LHCN-M2 (cell line): ENCODE measurements at places on chromosomes 2 and 18. TPM values are rescaled to one million over a fixed set of nuclear protein-coding genes. Genes with fewer than 3 reads are reported as not detected.
A peak's percentile ranks its signal among the peaks of the same experiment; 100 is the strongest.

ICA1L gene
- total RNA-seq: 2.9 and 6.0 TPM in 2 replicates

RTP5 gene
- total RNA-seq: not detected in 2 replicates

UPP2 gene
- total RNA-seq: not detected in 2 replicates

LRP1B gene
- under 0.01 and 0.11 TPM in 2 replicates for total RNA-seq

ALLC gene
- total RNA-seq: not detected in 2 replicates

NEU2 gene
- not detected in 2 replicates for total RNA-seq

FIGN gene
- total RNA-seq: 3.7 and 5.4 TPM in 2 replicates

FABP1 gene
- not detected in 2 replicates for total RNA-seq

UGT1A5 gene
- total RNA-seq: not detected in 2 replicates

SERPINB11 gene
- total RNA-seq: not detected in 2 replicates

LINC00305 gene
- not detected in 2 replicates for total RNA-seq

FSIP2 gene
- total RNA-seq: 0.13 and 0.17 TPM in 2 replicates

XDH gene
- 0.06 and 0.51 TPM in 2 replicates for total RNA-seq

PROKR1 gene
- not detected in 2 replicates for total RNA-seq

FAM228A gene
- not detected in 2 replicates for total RNA-seq

CAPN13 gene
- not detected in 2 replicates for total RNA-seq

CRYBA2 gene
- total RNA-seq: not detected in 2 replicates

RALBP1 gene
- total RNA-seq: 67.3 and 70.8 TPM in 2 replicates

CNDP1 gene
- not detected in 2 replicates for total RNA-seq

NTSR2 gene
- total RNA-seq: not detected in 2 replicates

DNA sequence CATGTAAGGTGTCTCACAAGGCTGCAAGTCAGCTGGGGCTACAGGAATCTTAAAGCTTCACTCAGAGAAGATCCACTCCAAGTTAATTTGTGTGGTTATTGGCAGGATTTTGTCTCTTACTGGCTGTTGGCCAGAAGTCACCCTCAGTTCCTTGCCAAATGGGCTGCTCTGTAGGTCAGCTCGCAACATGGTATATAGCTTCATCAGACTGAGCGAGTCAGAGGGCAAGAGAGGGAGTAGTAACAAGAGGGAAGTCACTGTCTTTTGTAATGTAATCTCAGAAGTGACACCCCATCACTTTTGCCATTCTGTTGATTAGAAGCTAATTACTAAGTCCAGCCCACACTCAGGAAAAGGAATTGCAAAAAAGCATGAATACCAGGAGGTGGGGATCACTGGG is 119.5 kb downstream of the LRRTM1 start:
- no peak for DNase-seq

- DNase-seq: no peak
These were observed 36.5 kb upstream of the TNFRSF11A start for GRCh38 chr18:62288665-62289008.

DNA sequence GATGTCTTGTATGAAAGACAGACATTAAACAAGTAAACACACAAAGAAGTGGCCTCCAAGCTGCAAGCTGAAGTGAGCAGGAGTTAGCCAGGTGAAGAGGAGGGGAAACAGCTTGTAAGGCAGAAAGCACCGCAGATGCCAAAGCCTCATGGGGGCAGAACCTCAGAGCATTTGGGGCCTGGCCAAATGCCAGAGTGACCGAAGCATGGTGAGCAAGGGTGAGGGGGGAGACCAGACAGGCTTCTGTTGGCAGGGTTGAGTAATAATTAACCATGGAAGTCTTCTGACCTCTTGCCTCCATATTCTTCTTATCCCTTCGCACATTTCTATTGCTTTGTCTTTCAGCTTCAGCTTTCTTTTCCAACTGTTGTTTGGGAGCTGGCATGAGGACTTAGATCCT is 5.6 kb downstream of the QPCT start:
- DNase-seq: peak; percentile 19

- no peak for DNase-seq
These were observed 21.4 kb downstream of the GRHL1 start for GRCh38 chr2:9972621-9973479.

GRCh38 chr2:102698369-102699111 is 63.3 kb upstream of the TMEM182 start:
- peak; percentile 69 for DNase-seq

GRCh38 chr2:104845946-104846785 is 7.7 kb upstream of the POU3F3 start:
- no peak for DNase-seq

GRCh38 chr2:234950730-234951663 is 820 bp upstream of the SH3BP4 start:
- peak; percentile 42 for DNase-seq

GRCh38 chr2:197929008-197929885 is 124.9 kb downstream of the PLCL1 start:
- DNase-seq: peak; percentile 28

GRCh38 chr18:69261406-69261805 is 139.3 kb upstream of the DOK6 start:
- DNase-seq: no peak

GRCh38 chr2:168699844-168700417 is 102.5 kb upstream of the NOSTRIN start:
- DNase-seq: peak; percentile 42

DNA sequence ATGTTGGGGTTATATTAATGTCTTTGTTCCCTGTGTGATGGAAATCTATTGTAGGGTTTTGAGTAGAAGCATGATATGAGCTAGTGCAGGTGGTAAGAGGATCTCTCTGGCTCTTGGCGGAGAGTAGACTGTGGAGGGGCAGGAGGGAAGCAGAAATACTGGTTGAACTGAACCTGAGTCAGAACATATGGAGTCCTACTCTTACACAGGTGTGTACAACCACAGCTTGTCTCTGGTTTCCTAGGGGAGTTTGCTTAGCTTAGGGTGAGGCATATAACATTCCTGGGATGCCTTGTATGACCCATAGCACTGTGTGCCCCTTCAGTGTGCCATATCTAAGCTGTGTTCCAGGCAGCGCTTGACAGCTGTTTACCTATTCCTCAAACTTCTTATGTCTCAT is 97.3 kb upstream of the GCFC2 start:
- no peak for DNase-seq

- DNase-seq: no peak
These were observed 49.6 kb upstream of the POU3F3 start for GRCh38 chr2:104804148-104804890.

GRCh38 chr2:230877116-230877758 is 12.5 kb downstream of the ITM2C start:
- no peak for DNase-seq

GRCh38 chr2:56729212-56729611 is 545.4 kb downstream of the CCDC85A start:
- DNase-seq: no peak

DNA sequence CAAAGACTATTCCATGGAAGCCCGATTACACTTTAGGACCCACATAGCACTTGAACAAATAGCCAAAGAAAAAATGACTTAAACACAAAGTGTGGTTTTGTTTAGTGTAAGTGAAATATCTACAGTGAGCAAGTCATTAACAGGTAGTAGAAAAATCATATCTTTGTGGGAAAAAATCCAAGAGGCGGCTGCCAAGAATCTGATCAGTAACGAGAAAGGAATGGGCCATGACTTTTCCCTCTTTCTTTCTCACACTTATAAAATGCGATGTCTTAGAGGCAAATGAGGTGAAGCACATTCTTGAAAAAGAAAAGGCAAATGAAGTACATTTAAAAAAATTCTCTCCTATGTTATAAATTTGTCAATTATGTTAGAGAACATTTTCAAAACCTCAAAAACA is 12.9 kb upstream of the GEMIN6 start:
- DNase-seq: peak; percentile 57

DNA sequence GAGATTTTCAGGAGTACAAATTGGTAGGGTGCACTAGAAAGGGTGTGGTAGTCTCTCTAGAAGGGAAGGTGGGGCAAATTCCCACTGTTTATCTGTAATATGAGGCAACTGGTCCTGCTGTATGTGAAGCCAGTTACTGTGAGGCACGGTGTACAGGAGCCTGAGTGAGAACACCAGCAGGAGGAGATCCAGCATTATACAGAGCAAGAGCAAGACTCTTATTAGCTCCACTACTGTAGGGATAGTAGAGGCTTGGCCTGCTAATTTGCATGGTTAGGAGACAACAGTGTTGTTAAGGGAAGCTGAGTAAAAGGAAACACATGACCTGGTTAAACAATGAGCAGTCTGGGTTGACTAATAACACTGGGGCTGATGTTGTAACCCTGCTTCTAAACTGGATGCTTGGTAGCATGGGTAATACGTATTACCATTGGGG is 76.3 kb upstream of the WDSUB1 start:
- no peak for DNase-seq

- DNase-seq: no peak
These were observed 23.8 kb downstream of the PRELID3A start for GRCh38 chr18:12431561-12431960.

DNA sequence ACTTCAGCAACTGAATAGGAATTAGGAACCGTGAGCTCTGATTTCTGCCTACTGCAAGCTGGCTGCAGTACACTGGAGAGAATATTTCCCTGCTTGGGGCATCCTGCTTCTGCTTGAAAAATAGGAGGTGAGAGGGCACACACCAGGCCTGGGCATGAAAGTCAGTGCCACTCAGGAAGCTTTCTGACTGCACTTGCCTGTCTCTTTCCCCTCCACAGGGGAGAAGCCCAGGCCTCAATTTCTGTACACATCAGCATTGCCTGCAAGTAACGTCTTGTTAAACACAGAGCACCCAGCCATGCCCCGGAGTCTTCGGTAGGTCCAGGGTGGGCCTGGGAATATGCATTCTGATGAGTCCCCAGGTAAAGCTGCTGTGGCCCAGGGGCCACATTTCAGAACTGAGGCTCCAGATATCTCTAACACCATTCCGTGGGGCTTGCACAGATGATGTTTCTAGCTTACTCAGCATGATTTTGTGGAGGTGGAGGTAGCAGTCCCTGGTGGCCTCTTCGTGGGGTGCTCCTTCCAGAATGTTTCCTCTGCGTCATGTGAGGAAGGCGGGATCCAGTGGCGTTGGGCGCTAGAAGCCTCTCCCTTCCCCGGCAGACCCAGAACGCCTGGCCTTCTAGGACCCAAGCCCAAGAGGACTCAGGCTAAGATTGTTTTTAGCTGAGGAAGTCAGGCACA is 114.1 kb downstream of the ZBTB7C start:
- DNase-seq: no peak

DNA sequence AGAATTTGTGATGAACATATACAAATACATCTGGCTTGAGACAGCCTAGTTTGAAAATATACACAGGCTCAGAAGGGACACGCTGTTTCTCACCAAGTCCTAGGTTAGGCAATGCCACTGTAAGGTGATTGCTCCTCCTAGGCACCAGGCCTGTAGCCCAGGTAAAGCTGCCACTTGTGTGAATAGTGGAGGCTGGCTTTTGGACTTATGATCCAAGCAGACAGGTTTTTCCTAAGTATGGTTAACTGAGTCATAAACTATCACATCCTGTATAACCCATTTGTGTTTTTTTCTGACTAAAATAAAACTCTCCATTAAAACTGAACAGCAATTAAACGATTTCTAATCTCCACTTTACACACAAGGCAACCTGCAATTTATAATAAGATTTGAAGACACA is 81.0 kb downstream of the SEMA4F start:
- DNase-seq: no peak

- DNase-seq: no peak
These were observed 520.6 kb upstream of the RAB12 start for GRCh38 chr18:8088626-8089025.

- peak; percentile 57 for DNase-seq
These were observed 135.9 kb upstream of the ARL4C start for GRCh38 chr2:234632527-234633391.

- no peak for DNase-seq
These were observed 48.9 kb downstream of the CHST9 start for GRCh38 chr18:27136208-27136535.

- DNase-seq: no peak
These were observed 211.8 kb upstream of the ARL4C start for GRCh38 chr2:234708717-234709116.

- DNase-seq: peak; percentile 25
These were observed 79.6 kb downstream of the SUMO1 start for GRCh38 chr2:202158796-202159195.

DNA sequence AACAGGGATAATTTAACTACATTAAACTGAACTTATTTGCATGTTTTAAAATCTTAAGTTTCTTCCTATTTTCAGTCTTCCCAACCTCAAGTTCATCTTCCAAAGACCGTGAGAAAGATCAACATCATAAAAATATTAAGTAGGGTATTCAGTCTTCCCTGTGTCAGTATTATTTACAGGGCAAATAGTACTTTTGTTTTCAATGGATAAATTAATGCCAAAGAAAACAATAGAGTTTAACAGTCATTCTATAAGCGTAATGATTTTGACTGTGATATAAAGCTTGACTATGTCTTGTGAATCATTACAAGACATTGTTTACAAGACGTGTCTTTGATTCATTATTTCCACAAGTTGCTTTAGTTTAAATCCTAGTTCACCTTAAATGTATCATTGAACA is 48.0 kb upstream of the NRXN1 start:
- DNase-seq: no peak

DNA sequence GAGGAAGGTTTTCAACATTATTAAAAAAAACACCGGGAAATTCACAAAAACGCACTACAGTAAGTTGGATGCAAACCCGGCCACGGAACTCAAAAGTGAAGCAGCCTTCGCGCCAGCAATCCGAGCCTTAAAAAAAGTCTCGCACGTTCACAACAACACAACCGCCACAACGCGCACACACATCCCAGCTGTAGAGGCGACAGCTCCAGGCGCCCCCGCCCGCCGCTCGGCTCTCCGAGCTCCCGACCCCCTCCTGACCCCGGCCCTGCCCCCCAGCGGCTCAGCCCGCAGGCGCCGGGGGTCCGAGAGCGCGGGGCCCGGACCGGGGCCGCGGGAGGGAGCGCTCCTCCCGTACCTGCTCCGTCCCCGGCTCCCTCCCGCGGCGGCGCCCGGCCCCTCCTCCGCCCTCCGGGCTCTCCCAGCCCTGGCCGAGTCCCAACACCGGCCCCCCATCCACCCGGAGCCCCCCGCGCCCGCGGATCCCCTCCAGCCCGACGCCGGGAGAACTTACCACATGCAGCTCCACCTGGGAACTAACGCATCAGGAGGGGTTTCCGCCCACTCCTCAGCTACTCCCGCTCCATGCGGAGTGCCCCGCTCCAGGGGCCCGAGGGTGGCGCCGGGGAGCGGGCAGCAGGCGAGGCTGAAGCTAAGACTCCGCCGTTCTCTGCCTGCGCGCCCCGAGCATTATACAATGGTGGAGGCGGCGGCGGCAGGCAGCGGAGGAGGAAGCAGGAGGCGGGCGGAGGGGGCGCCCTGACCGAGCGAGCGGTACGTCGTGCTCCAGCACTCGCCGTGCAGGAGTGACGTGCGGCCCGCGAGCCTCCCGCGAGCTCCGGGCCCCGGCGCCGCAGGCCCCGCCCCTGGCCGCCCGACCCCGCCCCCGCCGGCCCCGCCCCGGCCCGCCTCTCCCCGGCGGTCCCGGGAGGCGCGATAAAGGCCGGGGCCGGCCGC is at the start of gene SERTAD2:
Gene SERTAD2, minus strand, starts transcription at position 805 of the 954 bp plus-strand sequence. CDS start 17,042 bp downstream, outside the sequence.
- peak; percentile 79 for DNase-seq

- no peak for DNase-seq
These were observed 111.9 kb downstream of the TFCP2L1 start for GRCh38 chr2:121173112-121173511.

GRCh38 chr18:57931038-57931437 is 113.0 kb upstream of the NEDD4L start:
- no peak for DNase-seq

DNA sequence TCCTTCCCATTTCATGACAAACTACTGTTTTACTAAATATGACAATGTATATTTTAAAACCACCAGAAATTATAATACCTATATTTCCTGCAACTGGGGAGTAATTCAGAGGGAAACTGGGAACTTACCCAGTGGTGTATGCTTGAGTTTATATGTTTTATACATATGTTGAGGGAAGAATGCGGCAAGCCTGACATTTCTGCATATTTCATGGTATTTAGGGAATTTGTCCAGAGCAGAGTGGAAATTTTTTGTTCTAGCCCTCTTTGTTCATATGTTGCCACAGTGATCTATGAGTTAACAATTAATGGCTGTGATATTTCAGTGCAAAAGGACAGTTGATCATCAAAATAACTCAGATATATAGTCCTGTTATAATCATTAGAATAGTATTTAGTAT is 230.8 kb upstream of the VWC2L start:
- DNase-seq: no peak
